Posterior vena cava (tissue), 2 donors: ENCODE measurements at places on chromosomes 13 and 19.

- DNase-seq = no peak
Observed at GRCh38 chr13:68057836-68058235, 827.7 kb upstream of the PCDH9 start.

GRCh38 chr13:106917024-106917571 is 349.2 kb upstream of the ARGLU1 start:
- DNase-seq = no peak

DNA sequence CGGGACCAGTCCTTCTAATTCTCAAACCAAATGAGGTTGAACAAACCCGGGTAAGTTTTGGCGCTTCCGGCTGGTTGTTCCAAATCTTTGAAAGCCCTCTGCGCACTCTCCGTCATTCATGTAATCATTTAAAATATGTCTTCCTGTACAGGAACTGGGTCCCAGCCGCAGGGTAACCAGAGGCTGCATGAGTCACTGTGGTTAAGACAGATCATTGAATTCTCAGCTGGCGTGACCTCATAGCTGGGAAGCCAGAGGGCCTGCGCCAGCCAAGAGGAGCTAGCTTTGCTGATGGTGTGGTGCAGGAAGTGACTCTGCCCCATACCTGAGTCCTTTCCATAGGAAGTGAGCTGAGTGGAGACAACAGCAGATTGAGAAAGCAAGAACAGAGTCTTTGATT is 135.2 kb downstream of the TSHZ3 start:
- DNase-seq = peak; percentile 86

DNA sequence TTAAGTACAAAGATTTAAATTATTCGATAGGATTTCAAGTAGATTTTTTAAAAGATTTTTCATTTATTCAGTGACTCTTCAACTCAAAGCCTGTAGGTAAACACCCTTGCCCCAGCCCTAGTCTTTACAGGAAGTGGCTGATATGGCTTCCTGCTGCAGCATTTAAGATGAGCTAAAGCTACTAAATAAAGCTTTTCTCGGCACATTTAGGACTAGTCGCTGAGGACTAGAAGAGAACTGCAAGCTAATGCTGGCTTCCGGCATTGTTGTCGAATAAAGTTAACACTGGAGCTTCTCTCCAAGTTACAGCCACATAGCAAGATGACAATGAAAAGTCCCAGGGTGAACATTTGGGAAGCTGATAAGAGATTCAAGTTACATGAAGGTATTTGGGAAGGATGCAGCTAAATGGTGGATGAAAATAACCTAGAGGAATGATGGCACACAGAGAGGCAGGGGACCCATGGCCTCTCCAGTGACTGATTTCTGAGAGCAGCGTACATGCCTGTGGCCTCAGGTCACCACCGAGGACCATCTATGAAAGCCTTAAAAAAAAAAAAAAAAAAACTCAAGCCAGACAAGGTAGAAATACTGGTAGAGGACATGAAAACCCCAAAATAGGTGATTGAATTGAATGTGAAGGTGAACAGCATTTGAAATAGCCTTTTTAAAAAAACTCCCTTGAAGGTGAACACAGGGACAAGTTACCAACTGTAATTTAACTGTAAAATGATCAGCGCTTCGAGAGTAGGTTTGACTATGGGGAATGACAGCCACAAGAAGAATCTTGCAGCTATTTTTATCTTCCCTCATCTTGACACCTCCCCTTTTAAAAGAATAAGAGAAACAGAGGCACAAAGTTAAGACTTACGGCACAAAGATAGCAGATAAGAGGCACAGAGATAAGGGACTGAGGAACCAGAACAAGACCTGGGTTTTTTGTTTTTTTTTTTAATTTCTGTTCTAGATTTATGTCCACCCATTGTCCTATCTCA is 155.4 kb downstream of the DCT start:
- no peak for DNase-seq

GRCh38 chr19:51559240-51559639 is 11.8 kb upstream of the ZNF175 start:
- DNase-seq = no peak

- no peak for DNase-seq
Observed at GRCh38 chr19:44112802-44113137, 429 bp upstream of the ZNF225 start.

- DNase-seq = no peak
Observed at GRCh38 chr13:37495046-37495445, 103.5 kb downstream of the POSTN start.

DNA sequence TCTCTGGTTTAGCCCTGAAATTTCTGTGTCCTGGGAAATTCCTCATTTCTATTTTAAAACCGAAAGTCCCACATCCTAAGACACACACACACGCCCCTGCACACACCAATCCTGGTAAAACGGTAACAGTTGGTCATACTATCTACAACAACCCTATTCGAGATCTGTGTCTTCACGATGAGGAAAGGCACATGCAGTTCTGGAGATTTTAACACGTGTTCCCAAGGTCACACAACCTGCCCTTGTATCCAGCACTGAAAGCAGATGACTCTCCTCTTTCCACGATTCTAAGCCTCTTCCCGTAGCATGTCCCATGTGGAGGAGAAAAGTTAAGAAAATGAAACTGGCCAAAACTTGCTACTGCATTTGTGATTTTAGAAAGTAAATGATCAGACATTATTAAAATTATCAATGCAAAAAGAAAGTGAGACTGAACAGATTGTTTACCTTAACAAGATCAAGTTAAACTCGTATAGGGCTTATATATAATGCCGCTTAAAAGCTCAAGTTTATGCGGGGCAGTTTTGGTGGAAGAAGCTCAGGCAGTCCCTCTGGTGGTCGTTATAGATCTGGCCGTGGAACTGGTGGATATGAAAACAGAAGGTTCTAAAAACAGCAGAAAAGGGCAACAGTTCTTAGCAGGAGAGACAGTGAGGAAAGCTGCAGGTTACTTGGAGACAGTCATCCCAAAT is 32.7 kb downstream of the VSTM1 start:
- no peak for DNase-seq

DNA sequence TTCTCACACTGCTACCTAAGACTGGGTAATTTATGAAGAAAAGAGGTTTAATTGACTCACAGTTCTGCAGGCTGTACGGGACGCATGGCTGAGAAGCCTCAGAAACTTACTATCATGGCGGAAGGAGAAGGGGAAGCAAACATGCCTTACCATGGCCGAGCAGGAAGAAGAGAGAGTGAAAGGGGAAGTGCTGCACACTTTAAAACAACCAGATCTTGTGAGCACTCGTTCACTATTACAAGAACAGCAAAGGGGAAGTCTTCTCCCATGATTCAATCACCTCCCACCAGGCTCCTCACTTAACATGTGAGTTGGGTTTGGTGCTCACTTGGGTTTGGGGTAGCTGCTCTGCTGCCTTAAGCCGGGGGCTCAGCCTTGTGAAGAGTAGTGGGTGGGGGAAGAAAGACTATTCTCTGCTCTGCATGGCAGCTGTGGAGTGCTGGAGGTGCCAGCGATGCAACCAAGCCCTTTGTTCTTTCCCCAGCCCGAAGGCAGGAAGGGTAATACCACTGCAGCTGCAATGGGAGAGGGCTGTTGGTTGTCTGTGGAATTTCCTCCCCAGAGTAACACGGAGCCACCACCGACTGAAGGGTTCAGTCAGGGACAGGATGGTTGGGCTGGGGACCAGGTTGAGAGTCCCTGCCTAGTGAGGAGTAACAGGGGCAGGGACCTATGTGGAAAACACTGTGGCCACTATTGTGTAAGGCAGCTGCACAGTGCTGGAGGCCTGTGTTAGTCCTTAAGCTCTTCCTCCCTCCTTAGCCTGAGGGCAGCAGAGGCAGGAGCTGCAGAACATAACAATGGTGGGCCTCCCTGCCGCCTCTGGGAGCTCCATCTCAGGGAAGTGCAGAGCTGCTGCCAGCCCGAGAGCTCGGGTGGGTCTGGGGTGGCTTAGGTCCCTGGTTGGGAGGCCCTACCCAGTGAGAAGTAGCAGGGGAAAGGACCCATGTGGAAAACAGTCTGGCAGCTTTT is 1262.5 kb downstream of the EFNB2 start:
- no peak for DNase-seq

- DNase-seq = peak; percentile 38
Observed at GRCh38 chr19:33736158-33736557, 60.5 kb upstream of the KCTD15 start.

DNA sequence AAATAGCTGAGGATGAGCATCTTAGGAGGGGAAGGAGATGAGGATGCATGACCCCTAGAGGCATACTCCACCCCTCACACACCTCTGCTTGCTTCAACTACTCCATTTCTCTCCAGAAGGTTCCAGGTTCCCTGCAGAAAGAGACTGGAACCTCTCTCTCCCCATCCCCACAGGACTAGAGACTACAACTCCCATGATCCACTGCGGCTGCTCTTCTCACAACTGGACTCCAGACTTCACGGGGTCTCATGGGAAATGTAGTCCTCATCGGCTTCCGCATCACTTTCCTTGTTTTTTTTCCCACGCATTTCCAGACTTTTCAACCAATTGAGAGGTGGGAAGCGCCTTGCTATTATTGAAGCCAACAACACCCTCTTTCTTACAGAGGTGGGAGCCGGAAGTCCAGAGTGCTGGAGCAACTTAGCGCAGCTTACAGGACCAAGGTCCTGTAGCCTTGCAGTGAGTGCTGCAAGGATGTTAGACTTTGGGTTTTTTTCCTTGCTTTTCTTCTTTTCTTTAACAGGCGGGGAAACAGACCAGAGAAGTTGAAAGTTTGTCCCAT is 13.9 kb upstream of the CACNG6 start:
- DNase-seq = no peak

- no peak for DNase-seq
Observed at GRCh38 chr13:91894316-91894715, 495.9 kb downstream of the GPC5 start.
